ENCODE measurements at places on chromosomes 7 and 10. TPM values are rescaled to one million over a fixed set of nuclear protein-coding genes. Genes with fewer than 3 reads are reported as not detected.
A peak's percentile ranks its signal among the peaks of the same experiment; 100 is the strongest.

FKBP6 gene
- not detected for total RNA-seq

DNA sequence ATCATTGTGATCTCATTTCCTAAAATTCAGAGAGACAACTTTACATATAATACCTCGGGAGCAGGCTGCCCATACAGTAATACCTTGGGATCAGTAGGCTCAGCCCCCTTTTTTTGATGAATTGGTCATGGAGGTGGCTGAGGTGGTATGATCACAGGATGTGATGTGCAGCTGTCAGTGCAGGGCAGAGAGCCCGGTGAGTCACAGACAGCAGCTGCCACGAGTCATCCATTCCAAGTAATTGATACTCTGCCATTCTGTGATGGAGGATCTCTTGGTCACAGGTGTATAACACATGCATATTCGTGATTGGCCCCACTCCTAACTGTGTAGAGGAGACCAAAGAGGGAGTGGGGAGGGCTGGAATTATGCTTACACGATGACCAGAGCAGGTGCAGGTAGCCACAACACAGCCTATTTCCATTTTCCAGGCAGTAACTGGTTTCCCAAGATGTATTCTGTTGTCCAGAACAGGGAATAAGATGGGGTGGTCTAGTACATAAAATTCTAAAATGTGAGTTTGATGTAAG lies 14.1 kb downstream of the NRCAM start:
- DNase-seq = no peak

- DNase-seq = peak; percentile 67
These were observed 55.2 kb downstream of the CDK6 start for GRCh38 chr7:92781117-92781720.

DNA sequence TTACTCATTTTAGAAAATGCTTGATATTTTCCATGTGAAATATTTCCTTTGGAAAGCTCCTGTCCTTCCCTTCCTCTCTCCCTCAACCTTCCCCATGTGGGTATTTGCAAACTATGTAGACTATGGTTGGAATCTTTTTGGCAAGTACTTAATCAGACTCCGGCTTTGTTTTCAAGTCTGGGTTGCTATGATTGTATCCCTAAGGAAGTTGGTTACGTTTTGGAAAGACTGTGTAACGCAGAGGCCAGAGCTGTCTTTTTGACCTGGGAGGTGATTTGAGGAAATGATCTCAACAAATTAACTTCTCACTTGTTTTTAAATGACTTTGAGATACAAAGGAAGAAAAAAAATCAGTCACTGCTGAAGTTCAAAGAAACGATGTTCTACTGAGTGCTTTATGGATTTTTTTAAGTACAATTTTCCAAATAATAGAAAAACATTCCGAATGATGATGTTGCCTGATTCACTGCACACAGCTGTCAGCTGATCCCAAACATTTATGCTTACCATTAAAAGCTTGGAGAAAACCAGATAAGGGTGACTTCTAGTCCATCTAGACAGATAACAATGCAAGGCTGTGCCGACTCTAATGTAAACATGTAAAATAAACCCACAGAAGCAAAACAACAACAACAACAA lies 145.5 kb upstream of the CELF2 start:
- DNase-seq = peak; percentile 61

GRCh38 chr7:98116656-98117461 lies 10.2 kb downstream of the LMTK2 start:
- peak; percentile 70 for DNase-seq

DNA sequence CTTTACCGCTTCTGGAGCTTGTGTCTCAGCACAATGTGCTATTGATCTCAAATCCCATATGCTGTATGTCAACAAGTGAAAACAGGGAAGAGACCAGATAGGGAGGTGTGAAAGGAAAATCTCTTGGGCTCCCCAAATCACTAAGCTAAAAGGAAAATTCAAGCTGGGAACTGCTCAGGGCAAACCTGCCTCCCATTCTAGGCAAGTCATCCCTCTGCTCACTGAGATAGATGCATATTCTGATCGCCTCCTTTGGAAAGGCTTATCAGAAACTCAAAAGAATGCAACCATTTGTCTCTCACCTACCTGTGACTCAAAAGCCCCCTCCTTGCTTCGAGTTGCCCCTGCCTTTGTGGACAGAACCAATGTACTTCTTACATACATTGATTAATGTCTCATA lies 161.1 kb upstream of the LYZL1 start:
- no peak for DNase-seq

GRCh38 chr10:109327266-109327665 lies 596.0 kb downstream of the XPNPEP1 start:
- DNase-seq = peak; percentile 39

NAT16 gene
- total RNA-seq = not detected

GRCh38 chr10:124640538-124641231 lies 103.5 kb downstream of the FAM53B start:
- no peak for DNase-seq

MTERF1 gene
- 14.7 TPM for total RNA-seq

- no peak for DNase-seq
These were observed 168.8 kb upstream of the RHOBTB1 start for GRCh38 chr10:61112771-61113170.

DNA sequence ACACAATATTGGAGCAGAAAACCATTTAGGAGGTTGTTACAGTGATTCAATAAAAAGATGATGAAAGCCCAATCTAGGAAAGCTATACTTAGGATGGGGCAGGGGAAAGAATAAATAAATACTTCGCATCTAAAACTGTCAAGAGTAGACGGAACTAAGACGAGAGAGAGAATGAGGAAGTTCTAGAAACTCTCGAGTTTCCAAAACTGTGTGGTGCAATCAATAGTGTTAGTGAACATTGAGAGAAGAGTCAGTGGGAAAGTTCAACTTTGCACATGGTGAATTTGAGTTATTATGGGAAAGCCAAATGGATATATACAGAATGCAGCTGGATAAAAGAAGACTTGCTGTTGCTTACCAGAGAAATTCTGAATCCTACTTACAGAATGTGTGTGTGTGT lies 133.8 kb upstream of the MEOX2 start:
- no peak for DNase-seq

DNA sequence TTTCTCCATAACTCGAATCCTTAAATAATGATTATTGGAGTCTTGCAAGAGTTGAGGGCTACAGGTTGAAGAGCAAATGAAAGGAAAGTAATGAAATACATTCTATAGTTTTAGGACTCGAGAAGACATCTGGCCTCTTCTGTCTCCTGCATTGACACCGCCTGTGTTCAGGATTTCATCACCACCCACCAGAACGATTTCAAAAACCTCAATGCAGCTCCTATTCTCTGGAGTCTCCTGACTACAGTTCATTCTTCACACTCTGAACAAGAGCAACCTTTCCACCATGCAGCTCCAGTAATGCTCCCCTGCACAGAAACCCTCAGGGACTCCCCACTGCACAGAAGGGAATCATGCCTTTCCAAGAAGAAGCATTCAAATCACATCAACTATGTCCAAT lies 5.5 kb downstream of the IL15RA start:
- no peak for DNase-seq

GRCh38 chr7:88758381-88759229 lies 895 bp upstream of the ZNF804B start:
- DNase-seq = no peak

RNF32 gene
- 0.47 TPM for total RNA-seq

CPXM2 gene
- not detected for total RNA-seq

GRCh38 chr7:90825779-90826178 lies 229.7 kb downstream of the CDK14 start:
- peak; percentile 12 for DNase-seq

- no peak for DNase-seq
These were observed 5.5 kb downstream of the NCOA4 start for GRCh38 chr10:46024948-46025347.

GRCh38 chr10:91354166-91355075 lies 55.7 kb upstream of the HECTD2 start:
- DNase-seq = no peak

SPDYE6 gene
- not detected for total RNA-seq

- DNase-seq = peak; percentile 92
These were observed 1.5 kb downstream of the LIPK start for GRCh38 chr10:88707429-88708155.

All from M059J (cell line).